Prostate gland (tissue), 2 donors: ENCODE measurements at places on chromosomes 4 and X. TPM values are rescaled to one million over a fixed set of nuclear protein-coding genes. Genes with fewer than 3 reads are reported as not detected.

Gene ANXA10
- total RNA-seq: not detected

Gene CCDC120
- 15.0 TPM for total RNA-seq

- no peaks in the 10 kb centered on the region for H3K36me3 ChIP-seq
- no peak overlapping the region for H3K27ac ChIP-seq
- no peaks in the 10 kb centered on the region for H3K27me3 ChIP-seq
- H3K4me3 ChIP-seq: no peak overlapping the region
- no peaks in the 10 kb centered on the region for H3K4me1 ChIP-seq
- DNase-seq: no peak
Measured at GRCh38 chr4:65968831-65969558, 298.7 kb upstream of the EPHA5 start.

Gene HTR2C
- total RNA-seq: not detected

DNA sequence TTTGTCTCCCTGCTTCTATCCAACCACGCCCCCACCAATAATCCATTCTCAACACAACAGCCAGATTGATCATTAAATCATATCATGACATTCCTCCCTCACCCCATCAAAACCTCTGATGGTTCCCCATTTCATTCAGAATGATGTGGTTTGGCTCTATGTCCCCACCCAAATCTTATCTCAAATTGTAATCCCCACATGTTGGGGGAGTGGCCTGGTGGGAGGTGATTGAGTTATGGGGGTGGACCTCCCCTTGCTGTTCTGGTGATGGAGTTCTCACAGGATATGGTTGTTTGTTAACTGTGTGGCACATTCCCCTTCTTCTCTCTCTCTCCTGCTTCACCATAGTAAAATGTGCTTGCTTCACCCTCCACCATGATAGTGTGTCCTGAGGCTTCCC, 23.3 kb downstream of the TRMT2B start:
- H3K4me3 ChIP-seq: no peak overlapping the region
- no peaks in the 10 kb centered on the region for H3K4me1 ChIP-seq
- H3K27ac ChIP-seq: no peak overlapping the region
- no peak for DNase-seq
- no peaks in the 10 kb centered on the region for H3K36me3 ChIP-seq

DNA sequence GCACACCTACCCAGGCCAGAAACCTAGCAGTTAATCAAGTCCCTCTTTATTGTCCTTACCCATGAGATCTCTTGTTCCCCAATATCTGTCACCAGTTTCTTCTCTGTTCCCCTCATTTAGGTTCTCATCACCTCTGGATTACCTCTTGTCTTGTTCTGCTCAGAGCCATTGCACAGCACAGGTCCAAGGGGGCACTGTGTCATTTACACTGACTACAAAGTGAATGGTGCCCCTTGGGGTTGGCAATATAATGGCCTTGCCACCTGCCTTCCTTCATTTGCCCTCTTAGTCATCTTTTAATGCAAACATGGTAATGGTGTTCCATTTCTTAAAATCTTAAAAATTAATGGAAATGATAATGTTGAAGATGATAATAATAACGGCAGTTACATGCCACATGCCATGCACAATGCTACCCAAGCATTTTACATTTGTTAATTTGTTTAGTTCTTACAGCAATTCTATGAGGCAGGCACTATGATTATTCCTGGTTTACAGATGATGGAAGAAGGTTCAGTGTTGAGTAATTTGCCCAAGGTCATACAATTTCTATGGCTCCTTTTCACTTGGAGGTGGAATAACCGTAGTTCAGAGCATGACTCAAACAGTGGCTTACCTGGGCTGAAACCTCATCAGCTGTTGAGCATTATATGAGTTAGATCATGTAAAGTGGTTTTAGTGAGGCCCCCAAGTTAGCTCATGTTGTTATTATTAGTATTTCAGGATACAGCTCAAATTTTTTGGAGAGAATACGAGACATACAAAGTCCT, 117.9 kb downstream of the RASL11B start:
- H3K27ac ChIP-seq: no peak overlapping the region
- DNase-seq: no peak
- H3K4me3 ChIP-seq: no peak overlapping the region
- no peaks in the 10 kb centered on the region for H3K36me3 ChIP-seq

Gene APELA
- 13.1 TPM for total RNA-seq

Gene REELD1
- 12.8 TPM for total RNA-seq

Gene MRFAP1L1
- 81.9 TPM for total RNA-seq

- no peak overlapping the region for H3K4me3 ChIP-seq
- no peak overlapping the region for H3K27ac ChIP-seq
- DNase-seq: peak; percentile 49
- no peaks in the 10 kb centered on the region for H3K4me1 ChIP-seq
Measured at GRCh38 chr4:64539234-64539849, 130.1 kb upstream of the TECRL start.

Gene MSANTD1
- 1.2 TPM for total RNA-seq

Gene FGA
- not detected for total RNA-seq

GRCh38 chrX:96474741-96475125, 209.9 kb upstream of the DIAPH2 start:
- H3K27ac ChIP-seq: no peak overlapping the region
- no peaks in the 10 kb centered on the region for H3K4me1 ChIP-seq
- no peaks in the 10 kb centered on the region for H3K36me3 ChIP-seq
- H3K27me3 ChIP-seq: no peaks in the 10 kb centered on the region
- DNase-seq: no peak

Gene BST1
- 2.3 TPM for total RNA-seq

DNA sequence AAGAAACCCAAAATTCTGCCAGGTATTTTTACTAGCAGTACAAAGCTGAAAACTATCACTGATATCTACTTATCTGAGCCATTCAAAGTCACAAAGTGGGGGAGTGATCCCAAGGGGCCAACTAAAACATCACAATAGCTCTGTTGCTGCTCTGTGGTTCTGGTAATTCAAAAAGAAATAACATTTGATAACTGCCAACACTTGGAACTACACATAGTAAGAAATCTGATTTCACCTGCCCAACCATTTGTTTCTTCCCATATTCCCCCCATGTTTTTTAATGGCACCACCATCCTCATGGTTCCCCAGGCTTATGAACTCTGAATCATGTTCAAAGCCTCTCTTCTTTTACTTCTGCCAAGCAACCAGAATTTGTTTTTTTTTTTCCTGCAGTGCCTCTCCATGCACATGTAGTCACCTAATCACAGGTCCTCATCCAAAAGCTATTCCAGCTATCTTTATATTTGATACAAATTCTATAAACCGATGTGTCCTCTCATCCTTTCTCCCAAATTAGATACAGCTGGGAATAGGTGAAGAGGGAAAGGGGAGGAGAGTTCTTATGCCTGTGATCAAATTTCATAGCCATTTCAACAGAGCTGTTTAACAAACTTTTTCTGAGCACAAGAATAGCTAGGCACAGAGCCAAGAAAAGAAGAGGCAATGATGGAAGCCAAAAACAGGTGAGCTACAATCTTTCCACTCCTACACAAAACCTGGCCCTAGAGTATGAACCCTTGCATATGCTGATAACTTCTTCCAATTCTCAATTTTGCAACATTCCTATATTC, 7.7 kb downstream of the AMMECR1 start:
- H3K4me1 ChIP-seq: no peaks in the 10 kb centered on the region
- no peaks in the 10 kb centered on the region for H3K36me3 ChIP-seq
- H3K4me3 ChIP-seq: no peak overlapping the region
- DNase-seq: no peak

Gene KIAA1210
- 0.68 TPM for total RNA-seq

- no peak for DNase-seq
- no peaks in the 10 kb centered on the region for H3K36me3 ChIP-seq
Measured at GRCh38 chr4:54541426-54542118, 116.2 kb upstream of the KIT start.

- H3K36me3 ChIP-seq: no peaks in the 10 kb centered on the region
- H3K27ac ChIP-seq: no peak overlapping the region
- no peaks in the 10 kb centered on the region for H3K4me1 ChIP-seq
- H3K4me3 ChIP-seq: no peak overlapping the region
Measured at GRCh38 chrX:53262918-53263394, 18.4 kb downstream of the IQSEC2 start.

Gene SSX4
- total RNA-seq: 0.91 TPM

DNA sequence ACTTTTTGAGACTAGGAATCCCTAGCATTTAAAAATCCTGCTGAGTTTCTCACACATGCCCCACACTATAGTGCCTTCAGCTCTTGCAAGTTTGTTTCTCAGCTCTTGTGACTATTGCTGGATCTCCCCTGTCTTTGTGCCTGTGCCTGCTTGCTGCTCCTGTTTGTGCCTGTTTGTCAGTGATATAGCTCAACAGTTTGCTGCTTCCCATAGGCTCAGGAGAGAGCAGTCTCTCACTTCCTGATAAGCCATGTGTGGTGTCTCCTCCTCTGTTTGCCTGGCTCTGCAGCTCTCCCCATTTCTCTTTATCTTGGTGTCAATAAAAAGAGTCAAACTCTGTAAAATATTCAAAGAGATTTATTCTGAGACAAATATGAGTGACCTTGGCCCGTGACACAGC, 259.8 kb upstream of the CLNK start:
- H3K36me3 ChIP-seq: no peaks in the 10 kb centered on the region
- no peaks in the 10 kb centered on the region for H3K27me3 ChIP-seq

- no peaks in the 10 kb centered on the region for H3K36me3 ChIP-seq
- H3K4me1 ChIP-seq: no peaks in the 10 kb centered on the region
- no peak overlapping the region for H3K4me3 ChIP-seq
- peak; percentile 15 for DNase-seq
Measured at GRCh38 chr4:164779811-164780216, 25.9 kb downstream of the SMIM31 start.

Gene DTHD1
- total RNA-seq: not detected

Gene MFSD8
- total RNA-seq: 12.6 TPM

GRCh38 chr4:88010966-88011365, 3.5 kb downstream of the PKD2 start:
- DNase-seq: no peak
- H3K27ac ChIP-seq: no peak overlapping the region
- no peaks in the 10 kb centered on the region for H3K36me3 ChIP-seq
- H3K4me3 ChIP-seq: no peak overlapping the region

Gene ZCCHC12
- total RNA-seq: 0.74 TPM

GRCh38 chr4:186719925-186720694, 3.5 kb downstream of the FAT1 start:
- H3K36me3 ChIP-seq: no peaks in the 10 kb centered on the region
- no peak overlapping the region for H3K27ac ChIP-seq
- no peak overlapping the region for H3K4me3 ChIP-seq
- no peaks in the 10 kb centered on the region for H3K4me1 ChIP-seq
